ENCODE measurements at places on chromosomes 16 and 17. TPM values are rescaled to one million over a fixed set of nuclear protein-coding genes. Genes with fewer than 3 reads are reported as not detected.

- DNase-seq, result no peak
Measured at GRCh38 chr16:23979441-23979840, 143.7 kb downstream of the PRKCB start.

Gene ZNF652
- total RNA-seq, result 39.5 TPM

Gene CCL15
- total RNA-seq, result not detected

Gene MRPL45
- 29.4 TPM for total RNA-seq

GRCh38 chr17:77189148-77189547, 48.4 kb downstream of the SEC14L1 start:
- no peak for DNase-seq

Gene EFNB3
- total RNA-seq, result 0.32 TPM

DNA sequence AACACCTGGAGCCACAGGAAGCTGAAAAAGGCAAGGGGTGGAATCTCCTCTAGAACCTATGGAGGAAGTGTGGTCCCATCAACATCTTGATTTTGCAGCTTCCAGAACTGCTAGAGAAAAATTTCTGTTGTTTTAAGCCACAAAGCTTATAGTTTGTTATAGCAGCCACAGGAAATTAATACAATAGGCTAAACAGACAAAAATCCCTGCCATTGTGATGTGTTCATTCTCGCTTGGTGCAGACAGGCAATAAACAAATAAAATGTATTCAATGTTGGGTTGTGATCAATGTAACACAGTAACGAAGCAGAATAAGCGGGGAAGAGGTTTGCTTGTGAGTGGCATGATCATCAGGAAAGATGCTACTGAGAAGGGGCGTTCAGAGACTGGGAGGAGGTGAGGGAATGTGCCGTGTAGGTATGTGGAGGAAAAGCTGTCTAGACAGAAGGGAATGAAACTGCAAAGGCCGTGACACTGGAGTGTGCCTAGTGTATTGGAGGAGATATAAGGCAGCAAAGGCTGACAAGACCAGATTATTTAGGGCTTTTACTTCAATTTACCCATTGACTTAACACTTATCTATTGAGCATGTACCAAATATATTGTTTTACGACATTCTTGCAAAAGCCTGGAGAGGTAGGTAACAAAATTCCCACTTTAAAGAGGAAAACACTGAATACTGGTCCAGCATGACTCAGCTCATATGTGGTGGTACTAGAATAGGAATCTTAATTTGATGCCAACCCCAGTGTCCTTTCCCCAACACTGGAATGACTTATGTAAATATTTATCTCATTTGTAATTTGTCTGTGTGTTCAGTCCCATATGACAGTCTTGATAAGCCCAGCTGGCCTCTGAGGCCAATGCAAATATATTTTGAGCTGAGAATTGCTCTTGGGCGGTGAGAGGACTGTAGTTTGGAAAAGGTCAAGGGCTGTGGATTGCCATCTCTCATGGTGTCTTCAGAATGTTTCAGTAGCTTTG, 375.9 kb downstream of the CDH13 start:
- peak; percentile 18 for DNase-seq

GRCh38 chr16:50769-51591, 2.4 kb downstream of the POLR3K start:
- no peak for DNase-seq

GRCh38 chr17:62782730-62783270, 25.3 kb downstream of the MARCHF10 start:
- DNase-seq, result peak; percentile 4

DNA sequence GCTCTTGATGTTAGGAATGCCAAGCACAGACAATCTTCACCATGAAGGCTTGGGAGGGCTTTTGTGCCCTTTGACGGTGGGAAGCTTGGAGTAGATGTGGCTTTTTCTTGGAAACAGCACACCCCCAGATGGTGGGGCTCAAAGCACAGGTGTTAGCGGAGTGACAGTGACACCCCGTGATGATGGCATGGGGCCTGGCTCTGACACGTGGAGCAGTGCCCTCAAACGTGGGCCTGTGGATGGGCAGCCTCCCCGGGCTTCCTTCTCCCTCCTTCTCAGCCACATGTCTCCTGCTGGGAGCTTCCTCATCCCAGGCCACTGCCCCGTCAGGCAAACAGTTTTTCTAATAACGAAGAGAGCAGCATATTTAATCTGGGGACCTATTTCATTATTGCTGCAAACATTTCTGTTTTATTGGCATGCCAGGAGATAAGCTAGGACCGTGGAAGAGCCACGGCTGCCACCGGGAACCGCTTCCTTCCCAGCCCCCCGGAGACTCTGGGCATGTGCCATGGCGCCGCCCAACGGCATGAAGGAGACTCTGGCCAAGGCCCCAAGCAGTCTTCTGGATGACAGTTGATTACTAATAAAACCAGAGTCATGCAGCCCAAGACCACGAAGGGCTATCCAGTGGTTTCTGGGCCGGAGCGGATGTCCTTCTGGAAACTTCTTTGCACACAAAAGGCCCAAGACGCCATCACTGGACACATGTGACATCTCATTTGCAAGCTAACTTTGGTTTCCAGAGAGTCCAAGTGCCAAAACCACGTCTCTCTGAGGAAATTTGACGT, 280.3 kb upstream of the FOXF1 start:
- DNase-seq, result no peak

DNA sequence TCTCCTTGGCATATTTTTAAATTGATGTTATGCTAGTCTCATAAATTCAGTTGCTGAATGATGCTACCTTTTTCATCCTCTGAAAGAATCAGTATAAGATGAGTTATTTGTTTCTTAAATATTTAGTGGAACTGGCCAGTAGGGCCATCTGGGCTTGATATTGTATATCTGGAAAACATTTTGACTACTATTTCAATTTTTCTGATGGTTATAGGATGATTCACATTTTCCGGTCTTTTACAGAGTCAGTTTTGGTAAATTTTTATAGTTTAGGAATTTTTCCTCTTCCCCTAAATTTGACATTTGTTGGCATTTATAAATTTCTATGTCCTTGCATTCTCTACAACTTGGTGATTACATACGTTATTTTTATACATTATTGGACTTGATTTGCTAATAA, 296.3 kb upstream of the AXIN2 start:
- DNase-seq, result no peak

Gene KRTAP1-1
- not detected for total RNA-seq
